ENCODE measurements at places on chromosomes 7 and 10.

GRCh38 chr10:79230328-79230830 is 116.9 kb upstream of the PPIF start:
- peak; percentile 39 for DNase-seq

DNA sequence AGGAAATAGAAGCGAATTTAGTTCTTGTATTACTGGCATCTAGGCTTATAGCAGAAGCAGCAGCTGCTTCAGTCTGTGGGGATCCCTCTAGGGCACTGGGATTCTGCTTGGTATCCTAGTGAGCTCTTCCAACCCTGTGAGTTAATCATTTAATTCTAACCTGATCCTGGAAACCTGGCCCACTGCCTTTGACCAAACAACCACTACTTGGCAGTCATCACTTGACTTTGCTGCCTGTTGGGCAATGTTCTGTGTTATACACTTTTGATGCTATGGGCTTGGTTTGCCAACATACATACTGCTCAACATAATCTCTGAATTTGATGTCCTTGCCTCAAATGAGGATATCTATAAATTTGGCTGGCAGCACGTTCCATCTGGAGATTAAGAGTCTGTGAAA is 813.4 kb downstream of the ANKRD7 start:
- DNase-seq, result no peak

- no peak for DNase-seq
Observed at GRCh38 chr10:80996615-80997193, 459.0 kb downstream of the SH2D4B start.

GRCh38 chr10:62637249-62638061 is 167.1 kb upstream of the ADO start:
- no peak for DNase-seq

GRCh38 chr7:81608748-81609382 is 161.0 kb downstream of the HGF start:
- no peak for DNase-seq

DNA sequence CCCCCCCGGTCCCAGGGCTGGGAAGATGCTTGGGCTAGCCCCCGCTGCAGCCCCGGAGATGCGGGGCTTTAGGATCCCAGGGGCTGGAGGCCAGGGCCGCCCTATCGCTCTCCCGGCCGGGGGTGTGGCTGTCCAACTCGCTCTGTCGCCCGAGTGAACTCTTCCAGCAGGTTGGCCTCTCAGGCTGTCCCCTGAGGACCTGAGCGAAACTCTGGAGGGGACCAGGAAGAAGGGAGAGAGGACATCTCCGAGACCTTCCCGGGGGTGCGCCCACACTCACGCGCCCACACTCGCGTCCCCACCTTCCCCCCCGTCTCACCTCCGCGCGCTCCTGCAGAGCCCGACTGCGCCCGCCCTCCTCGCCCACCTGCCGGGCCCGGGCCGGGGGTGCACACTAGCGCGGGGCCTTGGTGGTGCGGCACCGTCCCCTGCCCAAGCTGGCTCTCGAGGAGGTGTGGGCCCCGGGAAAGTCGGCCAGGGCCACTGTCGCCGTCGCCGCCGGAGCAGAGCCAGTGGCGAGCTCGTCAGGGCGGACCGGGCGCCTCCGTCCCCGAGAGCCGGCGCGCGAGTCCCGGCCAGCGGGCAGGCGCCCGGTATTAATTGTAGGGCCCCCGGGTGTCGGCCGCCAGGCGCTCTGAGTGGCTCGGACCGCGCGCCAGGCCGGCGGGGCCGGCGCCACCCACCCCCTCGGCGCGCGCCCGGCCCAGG is 101.7 kb upstream of the SVIL start:
- DNase-seq, result peak; percentile 56

DNA sequence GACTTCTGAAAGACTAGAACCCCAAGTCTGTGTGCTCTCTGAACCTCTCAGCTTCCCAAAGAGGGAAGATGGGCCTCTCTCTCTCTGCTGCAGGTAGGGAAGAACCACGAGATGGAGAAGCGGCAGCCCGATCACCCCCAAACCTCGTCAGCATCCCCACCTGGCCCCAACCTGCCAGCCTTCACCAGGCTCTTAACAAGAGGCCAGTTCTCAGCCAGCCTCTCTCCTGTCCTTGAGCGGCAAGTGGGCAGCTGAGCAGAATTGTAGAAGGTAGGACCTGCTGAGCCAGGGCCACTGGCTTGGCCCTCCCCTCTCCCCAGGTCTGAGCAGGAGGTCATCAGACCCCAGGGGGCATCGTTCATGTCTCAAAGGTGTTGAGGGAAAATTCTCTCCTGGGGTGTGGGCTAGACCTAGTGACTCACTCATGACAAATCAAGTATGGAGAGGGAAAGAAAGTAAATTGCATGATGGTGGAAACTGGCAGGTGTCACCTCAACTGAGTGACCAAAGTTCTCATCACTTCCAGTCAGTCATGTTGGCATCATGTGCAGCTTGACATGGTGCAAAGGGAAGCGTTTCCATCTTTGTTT is 92.0 kb upstream of the GPR26 start:
- no peak for DNase-seq

- no peak for DNase-seq
Observed at GRCh38 chr7:89770161-89770560, 384.1 kb upstream of the STEAP1 start.

- DNase-seq, result no peak
Observed at GRCh38 chr10:106608066-106608465, 556.4 kb downstream of the SORCS1 start.

DNA sequence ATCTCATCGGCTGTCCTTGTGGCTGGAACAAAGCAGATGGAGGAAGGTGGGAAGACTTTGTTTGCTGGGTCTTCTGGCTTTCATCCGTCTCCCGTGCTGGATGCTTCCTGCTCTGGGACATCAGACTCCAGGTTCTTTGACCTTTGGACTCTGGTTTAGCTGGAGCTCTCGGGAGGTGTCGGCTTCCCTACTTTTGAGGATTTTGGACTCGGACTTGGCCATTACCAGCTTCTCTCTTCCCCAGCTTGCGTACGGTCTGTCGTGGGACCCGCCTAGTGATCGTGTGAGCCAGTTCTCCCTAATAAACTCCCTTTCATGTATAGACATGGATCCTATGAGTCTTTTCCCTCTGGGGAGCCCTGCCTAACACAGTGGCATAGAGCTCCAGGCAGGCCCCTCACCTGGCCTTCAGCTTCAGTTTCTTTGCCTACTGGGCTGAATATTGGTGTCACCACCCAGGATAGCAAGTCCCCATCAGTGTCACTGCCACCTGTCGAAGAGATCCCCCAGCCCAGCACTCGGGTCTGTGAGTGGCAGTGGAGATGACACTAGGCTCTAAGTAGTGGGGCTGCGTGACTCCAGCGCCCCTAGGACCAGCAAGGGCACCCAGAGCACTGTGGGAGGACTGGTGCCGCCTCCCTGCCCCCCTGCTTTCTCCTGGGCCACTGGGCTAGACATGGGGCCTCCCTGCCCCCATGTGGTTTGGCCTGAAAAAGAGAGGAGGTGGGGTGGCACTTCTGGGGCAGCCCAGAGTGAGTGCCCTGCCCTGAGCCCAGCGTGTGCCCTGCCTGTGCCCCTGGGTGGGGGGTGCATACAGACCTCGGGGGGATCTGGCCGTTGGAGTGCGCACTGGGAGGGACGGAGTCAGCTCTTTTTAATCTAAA is 135.6 kb downstream of the LHPP start:
- DNase-seq, result no peak

- DNase-seq, result peak; percentile 18
Observed at GRCh38 chr10:111281516-111281915, 204.7 kb downstream of the ADRA2A start.
